CD4-positive, alpha-beta T cell (primary cell): ENCODE measurements at places on chromosomes 4 and X. TPM values are rescaled to one million over a fixed set of nuclear protein-coding genes. Genes with fewer than 3 reads are reported as not detected.
A peak's percentile ranks its signal among the peaks of the same experiment; 100 is the strongest.

The RPGR gene
- total RNA-seq, result 17.1 TPM

The USP17L20 gene
- not detected for total RNA-seq

The HMGN5 gene
- total RNA-seq, result 1.0 TPM

The FAM114A1 gene
- not detected for total RNA-seq

The SGMS2 gene
- total RNA-seq, result 0.08 TPM

The HSD17B13 gene
- 0.17 TPM for total RNA-seq

DNA sequence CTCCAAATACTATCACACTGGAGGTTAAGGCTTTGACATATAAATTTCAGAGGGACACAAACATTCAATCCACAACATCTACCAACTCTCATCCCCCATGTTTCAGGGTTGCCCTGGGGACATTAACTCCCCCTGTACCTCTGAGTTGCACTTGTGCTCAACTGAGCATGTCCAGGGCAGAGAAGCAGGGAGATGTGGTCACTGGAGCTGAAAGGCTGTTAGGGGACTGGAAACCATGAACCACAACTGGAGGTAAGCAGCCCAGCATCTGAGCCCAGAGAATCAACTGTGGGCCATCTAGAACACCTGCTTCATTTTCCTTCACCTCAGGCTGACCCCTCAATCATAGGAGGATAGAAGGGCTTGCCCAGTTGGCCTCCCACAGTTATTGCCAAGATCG is 641.1 kb downstream of the MID1IP1 start:
- H3K36me3 ChIP-seq, result no peaks in the 10 kb centered on the region
- peaks cover 12% of the 10 kb centered on the region for H3K4me1 ChIP-seq
- no peak overlapping the region for H3K4me3 ChIP-seq
- H3K27ac ChIP-seq, result no peak overlapping the region
- H3K27me3 ChIP-seq, result no peaks in the 10 kb centered on the region

DNA sequence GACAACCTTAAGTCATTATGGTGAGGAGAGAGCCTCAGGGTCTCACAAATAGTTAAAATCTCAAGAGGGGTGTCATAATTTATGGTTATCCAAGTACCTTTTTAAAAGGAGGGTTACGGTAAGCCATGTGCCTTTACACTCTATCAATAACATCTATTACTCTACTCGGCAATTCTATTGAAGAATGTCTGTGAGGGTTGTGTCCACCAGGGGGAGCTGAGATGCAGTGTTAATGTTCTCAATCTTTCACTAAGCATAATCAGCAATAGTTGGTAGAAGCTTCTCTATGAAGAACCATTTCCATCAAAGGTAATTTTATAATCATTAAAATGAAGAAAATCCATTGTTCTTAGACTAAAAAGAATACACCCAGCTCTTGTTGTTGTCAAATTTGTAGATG is 457.4 kb downstream of the CENPC start:
- H3K36me3 ChIP-seq, result no peaks in the 10 kb centered on the region
- no peaks in the 10 kb centered on the region for H3K4me1 ChIP-seq
- peaks cover 5% of the 10 kb centered on the region for H3K27me3 ChIP-seq
- H3K4me3 ChIP-seq, result no peak overlapping the region
- H3K27ac ChIP-seq, result no peak overlapping the region
- DNase-seq, result no peak

GRCh38 chr4:36719425-36719824 is 438.0 kb downstream of the DTHD1 start:
- H3K36me3 ChIP-seq, result no peaks in the 10 kb centered on the region
- no peaks in the 10 kb centered on the region for H3K27me3 ChIP-seq
- DNase-seq, result no peak
- H3K27ac ChIP-seq, result no peak overlapping the region
- no peak overlapping the region for H3K4me3 ChIP-seq

GRCh38 chrX:150719621-150720020 is 26.4 kb downstream of the MTMR1 start:
- no peak for DNase-seq
- peaks cover 14% of the 10 kb centered on the region for H3K36me3 ChIP-seq
- H3K4me3 ChIP-seq, result no peak overlapping the region
- no peaks in the 10 kb centered on the region for H3K4me1 ChIP-seq
- H3K27ac ChIP-seq, result no peak overlapping the region

DNA sequence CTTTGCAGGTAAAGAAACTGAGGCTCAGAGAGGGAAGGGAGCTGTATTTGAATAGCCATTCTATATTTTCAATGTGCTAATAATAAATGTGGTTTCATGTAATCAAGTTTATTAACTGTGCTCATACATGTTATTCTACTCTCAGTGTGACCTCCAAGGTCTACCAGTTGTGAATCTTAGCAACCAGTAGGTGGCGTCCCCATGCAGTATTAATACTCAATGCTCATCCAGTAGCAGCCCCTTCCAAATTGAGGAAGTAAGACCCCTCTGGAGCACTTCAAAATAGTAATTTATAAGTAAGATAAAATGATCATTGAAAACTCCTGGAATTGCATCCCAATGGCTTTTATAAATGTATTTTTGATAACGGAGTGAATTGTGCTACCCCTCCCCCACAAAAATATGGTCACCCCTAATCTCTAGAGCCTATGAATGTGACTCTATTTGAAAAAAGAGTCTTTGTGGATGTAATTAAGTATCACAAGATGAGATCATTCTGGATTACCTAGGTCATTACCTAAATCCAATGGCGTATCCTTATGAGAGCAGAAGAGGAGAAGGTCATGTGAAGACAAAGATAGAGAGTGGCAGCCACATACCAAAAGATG is 20.4 kb upstream of the SEPSECS start:
- H3K27ac ChIP-seq, result no peak overlapping the region
- H3K36me3 ChIP-seq, result peaks cover 4% of the 10 kb centered on the region
- H3K4me3 ChIP-seq, result no peak overlapping the region

DNA sequence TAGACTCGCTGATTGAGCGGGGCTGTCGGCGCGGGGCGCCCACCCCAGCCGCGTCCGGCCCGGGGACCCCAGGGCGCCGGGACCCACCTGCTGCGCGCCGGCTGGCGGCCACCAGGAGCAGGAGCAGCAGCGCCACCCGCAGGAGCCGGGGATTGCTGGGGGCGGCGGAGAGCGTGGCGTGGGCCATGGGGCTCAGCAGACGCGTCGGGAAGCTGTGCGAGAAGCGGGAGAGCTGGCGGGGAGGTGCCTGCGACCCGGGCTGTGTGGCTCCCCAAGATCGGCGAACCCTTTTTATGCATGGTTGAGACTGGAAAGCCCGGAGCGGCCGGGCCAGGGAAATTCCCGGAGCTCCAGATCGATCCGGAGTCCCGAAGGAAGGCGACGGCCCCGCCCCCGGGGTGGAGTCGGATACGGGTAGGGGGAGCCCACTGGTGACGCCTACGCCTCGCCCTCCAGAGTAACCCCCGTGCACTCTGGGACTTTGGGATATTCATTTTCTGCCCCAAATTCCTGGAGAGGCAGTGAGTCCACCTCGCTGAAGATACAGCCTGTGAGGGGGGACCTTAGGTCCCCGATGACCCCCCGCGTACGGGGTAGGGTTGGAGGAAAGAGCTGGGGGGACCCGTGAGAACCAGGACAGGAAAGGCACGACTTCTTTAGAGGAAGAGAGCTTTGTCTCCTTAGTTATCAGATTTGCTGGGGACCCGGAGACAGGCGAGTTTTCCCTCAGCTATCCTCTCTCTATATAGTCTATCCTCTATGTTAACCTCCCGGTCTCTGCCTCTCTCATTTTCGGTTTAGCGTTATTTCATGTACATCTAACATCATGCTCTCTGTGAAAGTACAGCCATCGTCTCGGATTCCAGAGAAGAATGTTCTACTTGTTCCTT is at the start of gene CXCL3:
TSS of gene CXCL3 (minus strand) at position 265 of the 890 bp plus-strand sequence. CDS start at position 187, 78 bp downstream.
- H3K27ac ChIP-seq, result no peak within 1 kb of the TSS
- no peaks in the 10 kb centered on the region for H3K36me3 ChIP-seq
- peaks cover 33% of the 10 kb centered on the region for H3K27me3 ChIP-seq
- peaks cover 9% of the 10 kb centered on the region for H3K4me1 ChIP-seq
- peak within 1 kb of the TSS; percentile 55 for H3K4me3 ChIP-seq

DNA sequence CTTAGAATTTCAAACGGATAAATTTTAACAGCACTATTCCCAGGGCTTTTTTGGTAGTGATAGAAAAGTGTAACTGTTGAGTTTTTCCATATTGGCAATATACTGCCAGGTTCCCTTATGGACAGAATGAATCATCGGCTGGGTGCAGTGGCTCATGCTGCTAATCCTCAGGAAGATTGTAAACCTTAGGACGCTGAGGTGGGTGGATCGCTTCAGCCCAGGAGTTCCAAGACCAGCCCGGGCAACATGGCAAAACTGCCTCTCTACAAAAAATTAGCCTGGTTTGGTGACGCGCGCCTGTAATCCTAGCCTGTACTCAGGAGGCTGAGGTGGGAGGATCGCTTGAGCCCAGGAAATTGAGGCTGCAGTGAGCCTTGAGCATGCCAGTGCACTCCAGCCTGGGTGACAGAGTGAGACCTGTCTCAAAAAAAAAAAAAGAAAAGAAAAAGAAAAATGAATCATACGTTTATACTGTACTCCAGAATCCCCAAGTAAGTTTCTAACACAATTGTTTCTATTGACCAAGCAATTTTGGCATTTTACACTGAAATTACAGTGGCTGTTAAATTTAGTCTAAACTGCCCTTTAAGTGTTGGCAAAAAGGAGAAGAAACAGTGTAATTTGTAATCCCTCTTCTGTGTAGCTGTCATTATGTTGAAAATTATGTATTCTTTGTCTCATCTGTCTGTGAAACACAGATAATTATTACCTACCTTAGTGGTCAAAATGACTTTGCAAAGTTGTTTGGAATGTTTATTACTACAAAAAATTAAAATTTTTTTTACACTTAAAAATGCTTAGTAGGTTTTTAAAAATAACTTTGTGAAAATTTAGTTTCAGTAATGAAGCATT is 1.8 kb downstream of the SLC30A9 start:
- H3K36me3 ChIP-seq, result no peaks in the 10 kb centered on the region
- no peak overlapping the region for H3K27ac ChIP-seq
- DNase-seq, result no peak
- no peak overlapping the region for H3K4me3 ChIP-seq

- H3K27ac ChIP-seq, result no peak overlapping the region
- no peaks in the 10 kb centered on the region for H3K36me3 ChIP-seq
- H3K4me3 ChIP-seq, result no peak overlapping the region
- peaks cover 20% of the 10 kb centered on the region for H3K4me1 ChIP-seq
- H3K27me3 ChIP-seq, result peaks cover 46% of the 10 kb centered on the region
Observed at GRCh38 chr4:95546221-95546620, 2.6 kb downstream of the UNC5C start.

DNA sequence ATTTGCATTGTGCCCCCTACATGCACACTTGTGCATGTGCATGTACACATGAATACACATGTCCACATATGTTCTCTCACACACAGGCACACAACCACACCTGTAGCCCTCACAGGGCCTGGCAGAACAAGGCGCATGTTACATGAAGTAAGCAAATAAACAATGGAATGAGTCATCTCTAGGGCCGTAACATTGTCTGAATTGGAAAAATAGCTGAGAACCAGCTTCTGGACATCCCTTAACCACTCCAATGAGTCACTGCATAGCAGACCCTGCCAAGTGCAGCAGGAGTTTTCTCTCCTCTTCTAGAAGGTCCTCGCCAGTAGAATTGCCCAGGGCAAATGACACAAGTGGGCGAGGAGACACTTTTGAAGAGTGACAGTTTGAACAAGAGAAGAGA is 66.1 kb downstream of the MAGEA10 start:
- no peaks in the 10 kb centered on the region for H3K36me3 ChIP-seq
- no peaks in the 10 kb centered on the region for H3K4me1 ChIP-seq

- H3K4me1 ChIP-seq, result peaks cover 15% of the 10 kb centered on the region
- no peaks in the 10 kb centered on the region for H3K36me3 ChIP-seq
- DNase-seq, result no peak
- H3K27me3 ChIP-seq, result peaks cover 25% of the 10 kb centered on the region
Observed at GRCh38 chr4:76894537-76895255, 3.2 kb downstream of the SOWAHB start.

DNA sequence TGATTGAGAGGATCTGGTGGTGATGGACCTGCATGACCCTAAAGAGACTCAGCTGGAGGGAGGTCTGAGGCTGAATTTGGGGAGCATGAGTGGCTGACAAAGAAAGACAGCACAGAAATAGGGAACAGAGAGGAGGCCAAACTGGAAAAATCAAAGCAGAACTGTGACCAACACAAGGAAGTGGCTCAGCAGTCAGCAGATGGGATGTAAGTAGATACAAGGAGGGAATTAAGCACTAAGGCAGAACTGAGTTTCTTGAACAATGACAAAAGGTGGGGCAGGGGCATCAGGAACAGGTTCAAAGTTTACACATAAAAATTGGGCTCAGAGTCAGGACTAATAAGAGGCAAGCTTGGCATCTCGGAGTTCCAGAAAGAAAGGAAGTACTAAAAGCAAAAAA is 144.3 kb upstream of the KLF3 start:
- H3K27me3 ChIP-seq, result no peaks in the 10 kb centered on the region
- peaks cover 39% of the 10 kb centered on the region for H3K36me3 ChIP-seq
- no peak overlapping the region for H3K27ac ChIP-seq
- H3K4me1 ChIP-seq, result peaks cover 21% of the 10 kb centered on the region
- DNase-seq, result no peak

GRCh38 chrX:109847257-109848187 is 114.5 kb upstream of the ACSL4 start:
- H3K27ac ChIP-seq, result no peak overlapping the region
- H3K4me3 ChIP-seq, result no peak overlapping the region
- DNase-seq, result no peak
- H3K4me1 ChIP-seq, result no peaks in the 10 kb centered on the region
- no peaks in the 10 kb centered on the region for H3K36me3 ChIP-seq

DNA sequence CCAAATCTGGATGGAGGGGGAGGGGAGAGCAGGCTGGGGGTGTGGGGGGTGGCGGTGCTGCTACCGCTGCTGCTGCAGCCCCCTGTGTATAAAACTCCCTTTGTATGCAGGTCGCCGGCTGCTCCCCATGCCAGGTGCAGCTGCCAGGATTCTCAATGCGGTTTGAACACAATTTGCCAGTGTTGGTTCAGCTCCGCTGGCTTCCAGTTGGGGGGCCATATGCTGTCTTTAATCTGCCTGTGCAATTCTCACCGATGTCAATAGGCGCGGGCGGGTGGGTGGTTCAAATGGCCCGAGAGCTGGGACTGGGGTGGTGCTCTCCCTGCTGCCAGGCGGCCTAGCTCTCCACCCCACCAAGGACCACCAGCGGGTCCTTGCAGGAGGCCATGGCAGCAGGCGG is 257.6 kb downstream of the BCOR start:
- H3K27me3 ChIP-seq, result no peaks in the 10 kb centered on the region
- H3K27ac ChIP-seq, result no peak overlapping the region
- DNase-seq, result no peak
- H3K4me3 ChIP-seq, result no peak overlapping the region
- no peaks in the 10 kb centered on the region for H3K36me3 ChIP-seq

- DNase-seq, result no peak
- no peaks in the 10 kb centered on the region for H3K27me3 ChIP-seq
- H3K27ac ChIP-seq, result no peak overlapping the region
- H3K4me3 ChIP-seq, result no peak overlapping the region
Observed at GRCh38 chrX:68072041-68072440, 361.3 kb downstream of the OPHN1 start.

GRCh38 chr4:76658231-76659102 is 223.4 kb downstream of the SHROOM3 start:
- no peak overlapping the region for H3K27ac ChIP-seq
- no peaks in the 10 kb centered on the region for H3K36me3 ChIP-seq
- no peaks in the 10 kb centered on the region for H3K27me3 ChIP-seq
- H3K4me3 ChIP-seq, result no peak overlapping the region
- no peaks in the 10 kb centered on the region for H3K4me1 ChIP-seq
